ENCODE measurements at places on chromosomes 1 and 21.

- peak; percentile 55 for DNase-seq
Observed at GRCh38 chr1:180501865-180502360, 464 bp downstream of the ACBD6 start.

DNA sequence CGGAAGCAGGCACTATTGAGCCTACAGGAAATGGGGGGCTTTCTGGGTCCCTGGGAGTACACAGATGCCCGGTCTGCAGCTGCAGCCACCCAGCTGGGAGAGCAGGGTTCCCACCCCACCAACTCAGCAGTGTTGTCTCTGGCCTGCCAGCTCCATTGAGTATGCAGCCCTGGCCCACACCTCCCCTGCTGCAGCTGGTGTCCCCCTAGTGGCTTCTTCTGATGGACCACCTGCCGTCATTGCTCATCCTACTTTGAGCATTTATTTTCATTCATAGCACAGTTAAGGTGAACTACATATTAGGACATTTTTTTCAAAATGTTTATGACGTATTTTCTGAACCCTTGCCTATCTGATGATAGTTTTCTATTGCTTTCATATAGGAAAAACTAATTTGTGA is 189.8 kb upstream of the LYPLAL1 start:
- DNase-seq, result no peak

DNA sequence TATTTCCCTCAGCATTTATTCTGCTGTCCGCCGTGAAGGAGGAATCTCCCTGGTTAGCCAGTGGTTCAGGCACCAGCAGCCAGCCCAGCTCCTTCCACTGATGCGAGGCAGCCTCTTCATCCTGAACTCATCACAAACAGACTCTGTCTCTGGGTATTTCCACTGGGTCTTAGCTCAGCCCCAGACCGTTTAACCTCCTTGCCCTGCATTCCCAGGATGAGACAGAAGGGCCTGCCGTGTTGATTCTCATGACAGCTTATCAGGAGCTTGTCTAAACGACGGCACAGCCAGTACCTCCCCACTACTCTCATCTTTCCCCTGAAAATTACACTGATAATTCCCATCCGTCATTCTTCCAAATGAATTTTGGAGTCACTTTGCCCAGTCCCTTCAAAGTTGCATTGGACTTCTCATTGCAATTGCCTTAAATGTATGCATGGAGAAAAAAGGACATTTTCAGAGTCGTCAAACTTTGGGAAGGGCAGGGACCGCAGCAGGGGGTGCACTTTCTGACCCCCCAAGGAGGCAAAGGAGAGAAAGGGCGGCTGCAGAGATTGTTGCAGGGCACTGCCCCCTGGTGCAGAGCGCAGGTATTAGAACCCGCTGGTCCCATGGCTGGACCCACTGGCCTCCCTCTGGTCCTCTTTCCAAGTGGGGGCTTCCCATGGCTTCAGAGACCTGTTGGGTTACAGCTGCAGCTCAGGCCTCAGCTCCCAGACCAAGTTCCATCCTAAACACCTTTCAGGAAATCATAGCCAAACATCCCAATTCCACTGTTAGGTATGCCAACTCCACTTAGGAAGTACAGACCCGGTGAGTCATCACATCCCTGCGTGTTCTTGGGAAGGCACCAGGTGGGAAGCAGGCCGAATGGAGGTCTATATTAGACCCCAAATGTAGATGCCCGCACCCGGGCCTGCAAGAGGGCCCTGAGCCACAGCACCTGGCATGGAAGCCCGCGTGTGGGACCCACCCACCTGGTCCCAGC is 3.7 kb upstream of the MEGF6 start:
- no peak for DNase-seq

GRCh38 chr1:43951021-43951985 is 4.6 kb downstream of the IPO13 start:
- DNase-seq, result no peak

- DNase-seq, result no peak
Observed at GRCh38 chr1:234918181-234918841, 210.3 kb downstream of the TOMM20 start.
